ENCODE measurements at places on chromosomes 1 and 21. TPM values are rescaled to one million over a fixed set of nuclear protein-coding genes. Genes with fewer than 3 reads are reported as not detected.

The CYP2J2 gene
- 0.67 TPM for total RNA-seq

The ATF6 gene
- 19.1 TPM for total RNA-seq

The RIPK4 gene
- 0.32 TPM for total RNA-seq

The RASSF5 gene
- 177 TPM for total RNA-seq

DNA sequence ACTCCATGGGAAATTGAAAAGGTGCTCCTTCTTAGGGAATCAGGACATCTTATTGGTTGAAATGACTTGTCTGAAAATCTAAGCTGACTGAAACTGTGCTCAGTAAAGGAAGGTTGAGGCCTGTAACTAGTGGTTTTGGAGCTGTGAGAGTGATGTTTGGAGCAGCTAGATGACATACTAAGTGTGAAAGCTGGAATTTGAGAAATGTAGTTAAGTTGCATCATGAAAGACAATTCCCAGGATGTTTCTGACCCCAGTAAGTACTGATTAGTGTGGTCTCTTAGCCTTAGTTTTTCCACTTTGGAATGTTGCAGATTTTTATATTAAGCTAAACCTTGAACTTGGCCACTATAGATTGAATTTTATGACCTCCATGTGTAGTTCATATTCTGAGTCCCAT, 154.9 kb downstream of the PAPPA2 start:
- no peak for DNase-seq

DNA sequence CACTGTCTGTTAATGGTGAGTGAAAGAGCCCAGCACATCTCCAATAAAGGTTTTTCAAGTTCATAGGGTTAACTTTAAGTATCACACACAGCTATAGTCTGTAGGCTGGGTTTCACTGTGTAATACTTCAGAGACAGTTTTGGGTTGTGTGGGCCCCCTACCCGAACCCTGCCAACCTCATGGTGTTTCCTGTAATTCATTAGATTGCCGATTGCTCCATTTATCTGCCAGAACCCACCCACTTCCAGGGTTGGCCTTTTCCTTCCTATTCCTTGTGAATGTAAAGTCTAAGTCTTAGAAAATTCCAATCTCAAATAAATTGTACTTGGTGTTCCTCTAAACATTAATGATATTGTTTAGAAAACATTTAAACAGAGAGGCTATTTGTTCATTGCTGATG, 43.6 kb downstream of the CTTNBP2NL start:
- DNase-seq, result no peak

GRCh38 chr1:207510444-207510843, 14.5 kb downstream of the CR1 start:
- no peak for DNase-seq

DNA sequence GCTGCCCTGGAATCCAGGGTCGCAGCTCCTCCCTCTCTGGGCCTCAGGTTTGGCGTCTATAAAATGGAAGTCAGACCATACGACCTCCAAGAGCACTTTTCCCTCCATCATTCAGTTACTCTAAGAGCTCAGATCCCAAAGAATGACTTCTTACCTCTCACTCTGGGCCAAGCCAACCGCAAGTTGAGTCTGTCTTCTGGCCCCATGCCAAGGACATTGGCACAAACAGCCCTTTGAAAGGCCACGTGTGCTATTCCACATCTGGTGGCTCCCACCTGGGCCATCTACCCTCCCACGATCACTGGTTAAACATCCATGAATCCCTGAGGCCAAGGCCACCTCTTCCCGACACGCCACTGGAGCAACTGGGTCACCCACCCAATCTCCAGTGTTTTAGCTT, 12.4 kb downstream of the SLC2A7 start:
- DNase-seq, result no peak

DNA sequence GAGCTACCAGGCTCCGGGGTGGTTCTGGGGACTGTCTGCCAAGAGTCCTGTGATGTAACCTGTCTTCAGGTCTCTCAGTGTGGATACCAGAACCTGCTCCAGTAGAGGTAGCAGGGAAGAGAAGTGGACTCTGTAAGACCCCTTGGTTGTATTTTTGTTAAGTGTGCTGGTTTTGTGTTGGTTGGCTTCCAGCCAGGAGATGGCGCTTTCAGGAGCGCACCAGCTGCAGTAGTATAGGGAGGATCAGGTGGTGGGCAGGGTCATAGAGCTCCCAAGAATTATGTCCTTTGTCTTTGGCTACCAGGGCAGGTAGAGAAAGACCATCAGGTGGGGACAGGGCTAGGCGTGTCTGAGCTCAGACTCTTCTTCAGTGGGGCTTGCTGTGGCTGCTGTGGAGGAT, 1147.2 kb upstream of the ADGRL4 start:
- no peak for DNase-seq

DNA sequence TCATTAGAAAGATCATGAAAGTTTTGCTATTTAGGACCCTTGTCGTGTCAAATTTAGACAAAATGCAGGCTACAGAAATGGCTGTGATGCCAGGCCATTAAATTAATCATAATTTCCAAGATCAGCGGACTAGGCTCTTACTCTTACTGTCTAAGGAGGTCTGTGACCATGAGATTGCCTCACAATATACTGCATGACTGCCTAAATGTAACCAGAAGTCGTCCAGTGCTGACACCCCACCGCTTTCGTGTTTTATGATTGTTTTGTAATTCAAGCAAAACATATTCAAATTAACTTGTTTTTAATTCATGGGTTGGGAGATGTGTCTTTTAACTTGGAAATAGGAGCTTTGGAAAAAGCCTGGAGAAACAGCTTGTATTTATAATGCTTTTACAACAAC, 947.5 kb downstream of the BRINP3 start:
- DNase-seq, result no peak

DNA sequence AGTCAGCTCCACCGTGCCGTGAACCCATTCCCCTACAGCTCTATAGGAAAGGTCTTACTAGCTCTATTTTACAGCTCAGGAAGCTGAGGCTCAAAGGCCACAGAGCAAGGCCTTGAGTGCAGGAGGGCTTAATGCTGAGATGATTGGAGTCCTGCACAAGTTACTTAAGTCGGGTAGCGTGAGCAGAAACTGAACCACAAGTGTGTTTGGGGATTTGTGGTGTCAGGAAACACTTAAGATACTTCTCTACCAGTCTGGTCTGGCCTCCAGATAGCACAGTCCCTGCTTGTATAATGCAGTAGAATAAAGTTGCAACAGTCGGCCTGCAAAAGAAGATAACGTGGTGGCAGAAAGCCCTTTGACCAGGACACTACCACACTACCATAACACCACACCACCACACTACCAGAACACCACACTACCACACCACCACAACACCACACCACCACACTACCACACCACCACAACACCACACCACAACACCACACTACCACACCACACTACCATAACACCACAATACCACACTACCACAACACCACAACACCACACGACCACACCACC, 118.1 kb downstream of the SPSB1 start:
- no peak for DNase-seq

DNA sequence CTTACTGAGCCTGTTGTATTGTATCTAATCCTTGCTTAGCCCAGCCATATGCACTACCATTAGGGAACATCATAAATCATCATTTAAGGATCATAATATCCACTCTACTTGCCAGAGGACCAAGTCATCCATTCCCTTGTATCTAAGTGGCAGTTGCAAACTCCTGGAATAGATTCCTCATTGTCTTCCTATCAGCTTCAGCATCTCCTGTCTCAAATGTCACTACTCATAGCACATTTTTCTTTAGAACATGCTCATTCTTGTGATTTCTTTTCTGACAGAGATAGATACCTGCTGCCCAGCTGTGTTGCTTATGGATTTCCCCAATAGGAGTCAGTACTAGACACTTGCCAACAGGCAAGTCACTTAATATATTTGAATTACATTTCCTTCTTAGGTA, 84.3 kb downstream of the OLFML3 start:
- no peak for DNase-seq
